ENCODE measurements at places on chromosomes 11 and 22. TPM values are rescaled to one million over a fixed set of nuclear protein-coding genes. Genes with fewer than 3 reads are reported as not detected.

- no peak for DNase-seq
These were observed 386.4 kb downstream of the DCDC1 start for GRCh38 chr11:30983143-30983542.

- no peak for DNase-seq
These were observed 38.5 kb upstream of the NFRKB start for GRCh38 chr11:129933891-129934290.

GRCh38 chr11:118438314-118438931 is 2.1 kb downstream of the KMT2A start:
- DNase-seq: peak; percentile 64

DNA sequence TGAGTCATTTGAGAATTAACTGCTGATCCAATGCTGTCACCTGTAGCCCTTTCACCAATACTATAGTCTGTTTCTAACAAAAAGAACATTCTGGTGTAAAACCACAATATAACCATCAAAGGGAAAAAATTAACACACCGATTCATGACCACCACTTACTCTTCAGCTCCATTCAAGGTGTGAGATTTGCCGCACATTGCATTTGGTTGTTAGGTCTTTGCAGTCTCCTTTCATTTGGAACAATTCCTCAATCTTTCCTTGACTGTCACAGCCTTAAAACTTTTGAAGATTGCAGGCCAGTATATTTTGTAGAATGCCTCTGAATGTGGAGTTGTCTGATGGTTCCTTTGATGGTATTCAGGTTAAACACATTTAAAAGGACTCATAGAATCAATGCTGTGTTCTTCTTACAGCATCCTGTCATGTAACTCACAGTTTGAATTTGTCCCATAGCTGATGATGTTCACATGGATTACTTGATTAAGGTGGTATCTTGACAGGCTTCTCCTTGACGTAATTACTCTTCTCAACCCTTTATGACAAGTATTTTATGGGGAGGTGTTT is 63.6 kb downstream of the TNRC6B start:
- DNase-seq: no peak

GRCh38 chr22:24521791-24522245 is 26.7 kb downstream of the UPB1 start:
- DNase-seq: peak; percentile 58

Gene KRTAP5-2
- total RNA-seq: not detected

Gene GRAP2
- total RNA-seq: not detected
